ENCODE measurements at places on chromosomes 1 and 21.

- no peak for DNase-seq
These were observed 53.1 kb upstream of the PTCH2 start for GRCh38 chr1:44895919-44896734.

- DNase-seq: no peak
These were observed 133.2 kb upstream of the BARHL2 start for GRCh38 chr1:90850181-90850897.

DNA sequence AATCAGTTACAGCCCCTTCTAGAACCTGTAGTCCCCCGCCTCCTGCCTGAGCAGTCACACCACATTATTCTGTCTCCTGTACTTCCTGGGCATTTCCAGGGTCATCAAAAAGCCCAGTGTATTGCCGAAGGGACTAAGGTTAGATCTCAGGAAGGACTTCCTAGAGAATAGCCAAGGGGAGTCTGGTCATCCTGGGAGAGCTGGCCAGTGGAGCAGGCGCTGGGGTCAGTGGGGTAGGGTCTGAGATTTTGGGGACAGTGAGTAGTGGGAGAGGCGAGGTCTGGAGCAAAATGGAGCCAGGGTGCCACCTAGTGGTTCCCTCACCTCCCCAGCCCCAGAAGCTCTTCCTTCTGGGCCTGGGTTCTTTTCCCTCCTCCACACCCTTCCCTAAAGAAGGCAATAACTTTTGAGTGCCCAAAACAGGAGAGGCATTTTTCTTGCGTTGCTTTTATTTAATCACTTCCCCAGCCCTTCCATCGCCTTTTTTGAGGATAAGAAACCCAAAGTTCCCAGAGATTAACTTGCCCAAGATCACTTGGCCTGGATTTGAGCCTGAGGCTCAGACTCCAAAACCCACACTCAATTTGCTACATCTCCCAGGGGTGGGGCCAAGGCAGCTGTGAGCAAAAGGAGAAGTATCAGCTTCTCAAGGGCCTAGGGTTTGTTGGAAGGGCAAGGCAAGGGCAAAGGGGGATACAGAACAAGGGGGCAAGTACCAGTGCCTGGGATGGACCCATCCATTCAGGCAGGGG, 7.3 kb upstream of the PMVK start:
- no peak for DNase-seq

GRCh38 chr1:53575141-53575954, 116.1 kb downstream of the DMRTB1 start:
- DNase-seq: peak; percentile 39

DNA sequence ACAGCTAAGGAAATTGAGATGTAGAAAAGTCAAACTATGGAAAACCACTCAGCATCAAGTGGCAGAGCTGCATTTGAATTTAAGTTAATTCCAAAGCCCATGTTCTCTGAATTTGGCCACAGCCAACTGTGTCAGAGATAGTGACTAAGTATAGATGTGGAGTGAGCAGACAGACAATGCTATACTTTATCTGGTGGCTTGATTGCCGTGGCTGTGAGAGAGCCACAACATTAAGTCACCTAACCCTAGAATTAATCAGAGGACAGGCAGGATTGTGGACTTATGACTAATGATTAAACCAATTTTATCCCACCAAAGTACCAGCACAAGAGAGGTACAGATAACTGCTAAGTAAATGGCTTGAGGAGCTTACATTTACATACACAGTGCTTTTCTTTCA, 209.8 kb downstream of the TPR start:
- no peak for DNase-seq

GRCh38 chr1:84492726-84493125, 13.5 kb upstream of the SPATA1 start:
- no peak for DNase-seq

DNA sequence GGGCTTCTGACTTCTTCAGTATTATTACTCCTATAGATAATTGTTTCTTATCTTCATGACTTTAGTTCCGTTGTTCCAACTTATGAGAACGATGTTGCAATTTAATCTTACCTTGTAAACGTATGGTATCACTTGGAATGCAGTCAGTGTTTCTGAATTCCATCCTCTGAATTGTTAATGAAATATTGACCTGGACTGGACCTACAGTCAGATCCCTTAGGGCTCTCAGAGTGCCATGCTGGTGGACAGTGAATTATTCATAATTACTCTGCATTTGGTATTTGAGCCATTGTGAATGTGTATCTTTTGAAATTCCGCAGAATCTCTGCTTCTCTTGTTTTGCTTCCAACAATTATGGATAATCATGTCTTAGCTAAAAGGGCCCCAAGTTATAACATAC, 72.3 kb downstream of the PRDM2 start:
- DNase-seq: no peak

- DNase-seq: no peak
These were observed 122.2 kb upstream of the PRDX6 start for GRCh38 chr1:173354937-173355280.

GRCh38 chr1:104921525-104921924, 1171.8 kb downstream of the AMY1C start:
- no peak for DNase-seq

Data from natural killer cell treated with Interleukin-12 subunit alpha and Interleukin-12 subunit beta and Interleukin-15 and Interleukin-18, amount 100 ng/mL, for 72 hours (primary cell).